Activated T-cell treated with anti-CD3 and anti-CD28 coated beads, Interleukin-2, amount 50 U/mL, for 24 hours (primary cell): ENCODE measurements at places on chromosomes 12 and 14.

- peak; percentile 69 for DNase-seq
Observed at GRCh38 chr14:91873471-91874415, 6.4 kb upstream of the TC2N start.

GRCh38 chr12:45582986-45583659 is 146.4 kb upstream of the ARID2 start:
- DNase-seq, result no peak

DNA sequence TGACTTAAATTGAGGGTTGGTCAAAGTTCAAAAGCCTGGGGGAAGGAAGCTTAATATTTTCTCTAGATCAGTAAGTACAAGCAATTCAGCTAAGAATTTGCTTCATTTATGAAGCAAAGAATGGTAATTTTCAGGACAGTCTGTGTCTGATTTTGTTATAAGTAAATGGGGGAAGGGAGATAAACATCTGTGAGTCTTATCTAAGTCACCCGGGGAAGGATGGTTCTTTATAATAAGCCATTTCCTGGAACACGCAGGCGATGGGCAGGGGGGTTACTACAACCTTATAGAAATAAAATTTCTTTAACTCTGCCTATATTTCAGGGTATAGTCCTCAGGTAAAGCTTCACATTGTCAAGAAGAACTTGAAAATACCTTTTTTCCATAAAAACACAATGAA is 42.9 kb downstream of the HELB start:
- no peak for DNase-seq

DNA sequence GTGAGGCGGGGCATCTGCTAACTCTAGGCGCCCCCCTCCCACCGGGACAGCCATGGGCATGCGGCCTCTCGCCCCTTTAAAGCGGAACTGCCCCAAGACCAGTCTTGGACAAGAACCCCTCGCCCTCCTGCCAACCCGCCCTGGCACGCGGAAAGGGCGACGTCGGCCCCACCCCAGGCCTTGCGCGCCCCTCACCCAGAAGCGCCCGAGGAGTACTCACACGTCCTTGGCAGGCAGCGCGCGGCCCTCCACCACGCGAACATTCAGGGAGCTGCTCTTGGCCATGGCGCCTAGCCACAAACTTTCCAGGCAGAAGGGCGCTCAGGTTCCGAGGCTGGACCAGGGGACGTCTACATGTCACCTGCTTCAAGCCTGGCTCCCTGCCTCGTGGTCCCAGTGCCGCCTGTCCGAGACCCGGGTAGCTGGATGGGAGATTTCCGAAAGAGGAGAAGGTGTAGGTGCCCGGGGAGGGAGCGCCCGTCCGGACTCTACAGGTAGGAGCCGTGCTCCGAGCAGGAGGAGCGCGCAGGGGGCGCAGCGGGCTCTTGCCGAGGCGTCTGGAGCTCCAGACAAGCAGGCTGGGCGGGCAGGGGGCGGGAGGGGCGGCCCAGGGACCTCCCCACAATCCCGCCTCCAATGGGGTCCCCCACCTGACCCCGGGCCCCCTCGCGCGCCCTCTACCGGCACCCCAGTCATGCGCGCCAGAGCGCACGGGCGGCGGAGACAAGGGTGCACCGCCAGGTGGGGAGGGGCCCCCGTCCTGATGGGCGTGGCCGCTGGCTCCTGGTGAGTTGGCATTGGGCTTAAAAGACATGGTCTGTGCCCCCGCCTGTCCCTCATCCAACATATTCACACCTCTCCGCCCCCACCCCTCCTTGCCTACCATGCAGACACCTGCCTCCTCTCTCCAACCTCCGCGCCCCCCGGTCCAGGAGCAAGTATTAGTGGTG is at the start of gene RASAL1:
Gene RASAL1 (minus strand): TSS at position 584 of the 950 bp plus-strand sequence. CDS start 299 bp downstream, at position 285.
- peak; percentile 87 for DNase-seq

- peak; percentile 91 for DNase-seq
Observed at GRCh38 chr12:66169221-66170170, at the start of gene TMBIM4. Gene TMBIM4 (minus strand): TSS chr12:66169996. CDS start chr12:66169951, 45 bp downstream.

- no peak for DNase-seq
Observed at GRCh38 chr14:96888593-96888992, 91.4 kb downstream of the VRK1 start.

DNA sequence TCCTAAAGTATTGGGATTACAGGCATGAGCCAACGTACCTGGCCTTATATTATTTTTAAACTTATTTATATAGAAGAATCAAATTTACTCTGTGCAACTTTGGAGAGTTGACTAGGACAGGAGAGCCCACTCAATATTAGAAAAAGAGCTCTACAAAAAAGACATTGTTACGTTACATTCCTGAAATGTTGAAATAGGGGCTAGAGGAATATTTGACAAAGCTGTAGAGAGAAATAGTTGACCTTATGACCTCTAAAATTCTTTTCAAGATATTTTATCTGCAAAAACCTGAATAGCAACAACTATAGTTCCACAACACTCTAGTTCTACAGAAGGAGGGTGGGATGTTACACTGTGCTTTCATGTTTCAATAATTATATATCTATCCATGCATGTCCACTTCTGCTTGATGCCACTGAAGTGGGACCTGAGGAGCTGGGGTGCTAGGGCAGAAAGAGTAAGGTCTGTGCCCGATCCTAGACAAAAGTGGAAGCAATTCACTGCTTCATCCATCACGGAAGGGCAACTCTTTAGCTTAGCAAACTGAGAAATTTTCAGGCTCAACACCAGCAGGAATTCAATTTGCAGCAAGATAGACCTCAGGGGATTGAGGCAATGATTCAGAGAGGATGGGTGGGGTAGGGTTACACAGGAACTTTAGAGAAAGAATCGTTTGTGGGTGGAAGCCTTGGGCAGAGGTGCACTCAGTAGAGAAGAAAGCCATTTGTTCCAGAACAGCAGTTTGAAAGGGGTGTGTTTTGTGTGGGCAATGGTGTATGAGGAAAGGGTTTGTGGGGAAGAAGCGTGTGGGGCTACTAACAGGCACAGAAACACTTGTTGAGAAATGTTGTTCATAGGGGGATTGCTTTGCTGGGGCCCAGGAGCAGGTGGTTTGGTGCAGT is 16.0 kb upstream of the RNASE10 start:
- no peak for DNase-seq

- DNase-seq, result no peak
Observed at GRCh38 chr12:84842406-84843013, 70.1 kb downstream of the SLC6A15 start.

GRCh38 chr14:35416108-35416750 is 11.7 kb upstream of the NFKBIA start:
- DNase-seq, result peak; percentile 78

- DNase-seq, result no peak
Observed at GRCh38 chr12:49261721-49262120, 3.2 kb upstream of the TUBA1C start.

- no peak for DNase-seq
Observed at GRCh38 chr14:51321036-51321435, 81.0 kb downstream of the TMX1 start.

DNA sequence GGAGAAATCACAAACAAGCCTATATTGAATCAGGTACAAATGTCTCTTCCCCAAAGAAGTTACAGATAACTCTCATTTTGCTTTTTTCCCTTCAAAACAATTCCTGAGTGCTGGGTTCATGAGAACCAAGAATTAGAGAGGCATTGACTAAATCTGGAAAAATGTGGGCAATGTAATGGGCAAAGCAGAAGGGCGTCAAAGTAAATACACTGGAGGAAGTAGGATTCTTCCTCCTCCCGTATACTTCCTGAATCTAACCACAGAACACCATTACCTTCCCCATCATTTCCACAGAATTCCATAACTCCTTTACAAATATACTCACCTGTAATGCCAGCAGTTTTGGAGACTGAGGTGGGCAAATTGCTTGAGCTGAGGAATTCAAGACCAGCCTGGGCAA is 3.0 kb upstream of the RBMS2 start:
- DNase-seq, result no peak

DNA sequence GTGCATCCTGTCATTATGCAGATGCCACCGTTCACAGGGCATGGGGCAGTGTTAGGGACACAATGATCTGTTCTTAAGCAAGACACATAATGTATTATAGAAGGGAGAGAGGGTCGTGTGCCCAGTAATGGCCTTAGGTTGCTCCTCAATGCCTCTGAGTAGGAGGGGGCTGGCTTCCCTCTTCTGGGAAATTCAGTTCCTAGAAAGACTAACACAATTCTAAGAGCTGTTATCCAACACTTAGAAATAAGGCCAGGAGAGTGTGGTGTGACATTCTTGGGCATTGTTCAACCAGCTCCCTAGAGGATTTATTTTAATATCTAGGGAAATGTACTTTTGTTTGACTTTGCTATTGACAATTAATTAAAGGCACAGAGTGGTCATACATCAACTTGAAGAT is 118.5 kb downstream of the ADCK1 start:
- no peak for DNase-seq

- no peak for DNase-seq
Observed at GRCh38 chr14:28245216-28245615, 521.4 kb upstream of the FOXG1 start.

DNA sequence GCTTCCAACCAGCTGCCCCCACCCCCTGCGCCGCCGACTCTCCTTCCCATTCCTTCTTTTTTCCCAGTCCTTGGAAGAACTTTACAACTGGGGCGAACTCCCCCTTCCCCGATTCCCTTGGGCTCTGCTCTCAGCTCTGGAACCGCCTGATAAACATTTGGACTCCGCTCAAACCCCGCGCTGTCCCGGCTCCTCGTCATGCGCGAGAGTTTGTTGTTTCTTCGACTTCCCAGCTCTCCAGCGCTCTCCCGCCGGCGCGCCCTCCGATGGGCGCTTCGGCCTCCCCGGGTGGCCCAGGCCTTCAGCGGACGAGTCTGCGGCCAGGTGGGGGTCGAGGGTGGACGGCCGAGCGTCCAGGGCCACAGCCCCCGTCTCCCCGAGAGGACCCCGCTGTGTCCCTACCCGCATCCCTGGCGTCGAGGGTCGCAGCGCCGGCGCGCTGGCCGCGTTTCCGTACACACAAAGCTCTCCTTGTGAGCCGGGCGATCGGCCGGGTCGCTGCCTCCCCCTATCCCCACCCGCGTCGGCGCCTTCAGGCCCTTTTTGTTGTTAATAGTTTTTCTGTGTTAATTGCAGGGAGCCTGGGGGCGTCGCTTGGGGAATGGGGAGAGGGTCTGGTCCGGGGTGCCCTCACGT is 847 bp downstream of the MMP14 start:
- peak; percentile 59 for DNase-seq

DNA sequence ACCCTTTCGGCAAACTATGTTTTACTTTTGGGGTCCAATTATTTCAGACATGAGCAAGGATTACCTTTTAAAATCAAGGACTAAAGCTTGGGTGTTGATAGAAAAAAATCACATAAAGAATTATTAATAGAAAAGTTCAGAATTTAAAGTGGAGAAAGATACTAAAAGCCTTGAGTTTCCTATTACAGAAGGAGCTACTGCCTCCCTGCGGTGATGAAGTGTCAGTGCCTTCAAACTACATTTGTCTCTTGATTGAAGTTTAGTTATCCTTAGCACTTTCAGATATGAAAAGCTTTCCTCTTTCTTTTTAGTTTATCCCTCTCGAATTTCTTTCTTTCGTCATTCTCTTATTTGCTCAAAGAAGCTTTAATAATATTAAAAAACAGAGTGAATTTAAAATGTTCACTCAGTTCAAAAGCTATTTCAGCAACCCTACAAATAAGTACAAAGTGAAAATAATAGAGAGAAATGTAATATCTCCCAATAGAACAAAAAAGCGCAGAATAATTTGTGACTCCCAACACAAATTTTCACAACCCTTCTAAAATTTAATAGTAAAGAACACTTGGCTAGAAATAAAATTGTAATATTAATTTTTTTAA is 87.6 kb downstream of the SEC23A start:
- no peak for DNase-seq

GRCh38 chr14:39267608-39268005 is 33.9 kb downstream of the MIA2 start:
- no peak for DNase-seq
